ENCODE measurements at places on chromosomes 5 and 9.

DNA sequence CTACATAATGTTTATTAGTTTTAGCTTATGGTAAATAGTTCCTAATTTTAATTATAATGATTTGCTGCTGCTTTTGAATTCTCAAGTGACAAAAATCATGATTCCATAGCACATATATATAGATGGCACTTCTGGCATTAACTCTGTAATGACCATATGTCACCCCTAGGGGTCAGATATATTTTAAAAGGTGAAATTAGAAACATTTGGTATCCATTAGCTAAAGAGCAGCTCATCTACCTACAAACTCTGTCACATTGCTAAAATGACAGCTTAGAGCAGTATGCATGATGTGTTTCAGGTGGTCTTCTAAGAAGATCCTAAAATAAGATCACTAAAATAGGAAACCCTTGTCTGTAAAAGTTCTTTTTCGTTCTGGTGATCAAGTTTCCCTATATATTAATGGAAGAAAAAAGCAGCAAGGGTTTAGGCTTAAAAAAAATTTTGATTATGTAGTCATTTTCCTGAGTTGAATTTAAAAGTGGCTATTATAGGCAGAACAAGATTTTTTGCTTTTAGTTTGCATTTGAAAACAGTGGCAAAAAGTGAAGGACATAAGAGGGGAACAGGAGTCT is 157.7 kb upstream of the POU5F2 start:
- peak; percentile 33 for DNase-seq

GRCh38 chr9:70413464-70413798 is 1.0 kb downstream of the KLF9 start:
- DNase-seq, result peak; percentile 55

GRCh38 chr5:181052672-181053487 is 12.8 kb downstream of the BTNL9 start:
- DNase-seq, result no peak

- DNase-seq, result peak; percentile 38
Measured at GRCh38 chr9:72292256-72292682, 72.7 kb downstream of the ZFAND5 start.

DNA sequence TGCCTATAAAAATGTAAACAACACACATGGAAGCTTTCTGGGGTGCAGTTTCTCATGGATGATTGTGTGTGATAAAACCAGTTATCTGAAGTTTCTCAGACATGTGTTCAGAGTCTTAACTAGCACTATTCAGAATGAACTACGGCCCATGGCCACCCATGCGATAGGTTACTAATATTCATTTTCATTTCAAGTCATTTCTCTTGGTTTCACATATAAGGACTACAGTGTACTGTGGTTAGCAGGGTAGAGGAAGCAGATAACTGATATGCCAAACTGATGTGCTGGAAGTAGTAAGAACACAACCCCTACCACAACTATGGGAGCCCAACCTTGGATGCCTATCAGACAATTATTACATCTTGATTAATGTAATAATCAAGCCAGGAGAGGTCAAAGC is 372.1 kb downstream of the DTWD2 start:
- DNase-seq, result no peak

- no peak for DNase-seq
Measured at GRCh38 chr9:123682746-123683145, 247.2 kb downstream of the DENND1A start.

DNA sequence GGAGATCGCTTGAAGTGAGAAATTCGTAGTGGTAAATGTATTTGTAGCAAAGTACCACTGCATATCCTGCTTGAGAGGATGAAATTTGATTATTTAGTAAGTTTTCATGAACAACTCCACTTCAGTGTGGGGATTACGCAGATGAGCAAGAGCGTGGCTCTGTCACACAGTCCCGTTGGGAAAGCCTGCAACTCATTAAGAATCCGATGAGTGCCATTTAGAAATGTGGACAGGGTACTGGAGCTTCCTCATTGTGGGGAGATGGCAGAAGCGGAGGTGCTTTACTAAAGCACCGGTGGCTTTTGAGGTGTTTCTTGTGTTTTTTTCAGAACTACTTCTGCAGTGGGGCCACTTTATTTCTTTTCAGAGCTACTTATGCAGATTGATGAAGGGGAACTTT is 1.4 kb downstream of the TJP2 start:
- DNase-seq, result no peak
